8988T (cell line): ENCODE measurements at places on chromosomes 16 and 17.
A peak's percentile ranks its signal among the peaks of the same experiment; 100 is the strongest.

DNA sequence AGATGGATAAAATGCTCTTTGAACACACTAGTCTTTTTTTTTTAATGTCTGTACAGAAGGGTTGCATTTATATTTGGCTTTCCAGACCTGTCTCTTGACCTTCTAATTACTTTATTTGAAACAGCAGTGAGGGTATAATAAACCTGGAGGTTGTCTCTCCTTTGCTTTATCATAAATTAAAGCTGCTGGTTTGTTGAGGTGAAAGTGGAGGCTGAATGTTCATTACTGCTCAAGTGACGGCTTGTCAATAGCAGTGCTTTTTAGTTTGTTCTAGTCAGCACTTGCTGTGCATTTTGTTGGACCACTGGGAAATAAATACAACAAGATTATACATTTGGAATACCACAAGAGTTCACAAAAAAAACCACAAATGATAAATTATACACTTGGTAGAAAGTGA, 264.2 kb downstream of the IRX3 start:
- no peak for DNase-seq

DNA sequence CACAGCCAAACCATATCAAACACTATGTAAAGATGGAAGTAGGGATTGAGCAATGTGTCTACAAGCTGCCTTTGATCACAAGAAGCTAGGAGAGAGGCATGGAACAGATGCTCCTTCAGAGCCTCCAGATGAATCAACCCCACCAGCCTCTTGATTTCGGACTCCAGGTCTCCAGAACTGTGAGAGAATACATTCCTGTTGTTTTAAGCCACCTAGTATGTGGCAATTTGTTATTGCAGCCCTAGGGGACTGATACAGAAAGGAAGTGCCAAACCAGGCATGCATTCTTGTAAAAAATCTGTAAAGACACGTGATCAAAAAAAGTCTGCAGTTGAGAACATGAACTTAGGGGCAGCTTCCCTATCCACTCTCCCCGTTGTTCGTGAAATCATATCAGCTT, 91.1 kb downstream of the C17orf67 start:
- DNase-seq = no peak

- no peak for DNase-seq
Measured at GRCh38 chr16:78749745-78750268, 650.4 kb downstream of the WWOX start.

GRCh38 chr16:77788181-77789084, at the start of gene VAT1L:
Gene VAT1L, plus strand, starts transcription at chr16:77788564. Its CDS starts 119 bp downstream, at chr16:77788683.
- DNase-seq = no peak

DNA sequence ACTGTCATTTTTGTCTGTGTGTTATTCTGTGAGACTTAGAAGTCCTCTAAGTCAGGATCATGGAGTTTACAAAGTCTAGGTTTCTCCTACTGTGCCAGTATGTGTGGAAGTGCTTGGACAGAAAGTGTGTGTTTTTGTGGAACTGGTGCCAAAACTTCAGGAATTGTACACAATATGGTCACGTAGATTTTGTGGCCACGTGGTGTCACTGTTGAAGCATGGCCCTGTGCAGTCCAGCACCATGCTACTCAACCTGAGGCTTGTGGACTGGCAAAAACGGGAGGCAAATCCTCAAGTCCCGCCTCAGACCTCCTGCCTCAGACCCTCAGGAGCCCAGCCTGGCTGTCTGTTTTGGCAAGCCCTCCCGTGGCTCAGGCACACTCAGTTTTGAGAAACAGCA, 16.7 kb upstream of the ALKBH5 start:
- no peak for DNase-seq

- no peak for DNase-seq
Measured at GRCh38 chr17:73546770-73547536, 97.3 kb downstream of the SDK2 start.

- no peak for DNase-seq
Measured at GRCh38 chr17:20033415-20033814, 24.3 kb downstream of the SPECC1 start.

DNA sequence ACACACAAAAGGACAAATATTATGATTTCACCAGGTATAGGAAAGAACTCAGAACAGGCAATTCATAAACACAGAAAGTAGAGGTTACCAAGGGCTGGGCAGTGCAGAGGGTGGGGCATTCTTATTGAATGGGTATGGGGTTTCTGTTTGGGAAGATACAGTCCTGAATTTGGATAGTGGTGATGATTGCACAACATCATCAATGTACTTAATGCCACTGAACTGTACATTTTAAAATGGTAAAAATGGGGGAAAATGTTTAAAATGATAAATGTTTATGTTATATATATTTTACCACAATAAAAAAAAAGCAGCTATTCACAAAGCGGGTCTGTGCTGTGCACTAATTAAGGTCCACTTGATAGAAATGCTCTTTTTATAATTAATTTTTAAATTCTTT, 72.6 kb upstream of the FA2H start:
- DNase-seq = no peak

- peak; percentile 55 for DNase-seq
Measured at GRCh38 chr17:49365667-49366066, 3.6 kb upstream of the ZNF652 start.

DNA sequence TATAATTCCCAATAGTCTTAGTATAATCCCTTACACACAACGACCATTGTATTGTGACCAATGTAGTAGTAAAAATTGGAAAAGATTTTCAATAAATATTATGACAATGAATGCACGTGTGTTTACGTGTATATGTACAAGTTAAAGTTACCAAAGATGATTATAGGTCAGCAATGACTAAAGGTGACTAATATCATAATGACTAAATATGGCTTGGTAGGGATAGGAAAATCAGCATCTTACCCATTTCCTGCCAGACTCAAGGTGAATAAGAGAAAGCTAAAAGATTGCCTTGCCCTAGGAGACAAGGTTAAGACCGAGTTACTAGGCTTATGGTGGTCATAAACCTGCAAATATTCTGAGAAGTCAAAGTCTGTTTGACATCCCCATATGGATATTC, 34.4 kb downstream of the CPD start:
- DNase-seq = no peak
